ENCODE measurements at places on chromosomes 3 and 15.

DNA sequence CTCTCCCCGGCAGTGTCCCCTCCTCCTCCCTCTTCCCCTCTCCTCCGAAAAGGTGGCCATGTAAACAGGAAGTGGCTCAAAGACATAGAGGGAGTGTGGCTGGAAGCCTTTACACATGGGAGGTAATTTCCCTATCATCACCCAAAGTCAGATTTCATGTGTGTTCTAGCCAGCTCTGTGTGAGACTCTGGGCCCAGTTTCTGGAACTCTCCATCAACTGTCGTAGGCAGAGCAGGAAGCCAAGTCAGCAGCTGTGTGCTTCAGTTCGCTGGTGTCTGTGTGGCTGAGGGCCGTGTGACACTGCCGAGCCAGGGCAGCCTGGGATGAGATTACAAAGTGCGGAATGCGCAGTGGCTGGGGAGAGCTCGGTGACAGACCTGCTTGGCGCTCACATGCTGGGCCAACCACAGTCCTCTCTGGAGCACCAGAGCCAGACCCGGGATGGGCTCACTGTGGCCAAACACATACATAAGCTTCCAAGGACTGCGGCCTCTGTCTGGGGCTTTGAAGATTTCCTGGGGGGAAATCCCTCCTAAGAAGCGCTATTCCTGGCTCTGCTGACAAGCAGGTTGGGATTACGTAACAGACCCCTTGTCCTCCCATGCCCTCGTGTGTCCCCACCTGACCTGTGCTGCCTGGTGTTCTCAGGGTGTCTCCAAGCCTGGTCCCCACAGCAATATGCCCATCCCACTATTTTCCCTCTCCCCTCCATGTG is 50.7 kb downstream of the UMPS start:
- no peak for DNase-seq

DNA sequence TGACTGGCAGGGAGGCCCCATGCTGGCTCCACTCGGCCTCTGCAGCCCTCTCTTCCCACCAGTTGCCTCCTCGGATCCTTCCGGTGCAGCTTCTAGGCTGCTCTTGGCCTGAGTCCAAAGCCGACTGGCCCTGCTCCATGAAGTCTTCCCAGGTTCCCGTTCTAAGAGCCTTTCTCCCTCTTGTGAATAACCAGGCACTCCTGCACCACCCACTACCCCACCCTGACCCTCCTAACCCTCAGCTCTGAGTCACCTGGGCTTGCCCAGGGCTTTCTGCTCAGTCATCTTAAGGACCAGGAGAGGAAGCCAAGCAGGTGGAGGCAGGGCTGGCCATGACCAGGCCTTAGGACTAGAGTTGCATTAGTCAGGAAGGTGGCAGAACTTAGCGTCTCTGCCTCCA is 28.1 kb upstream of the CNBP start:
- DNase-seq: peak; percentile 27

GRCh38 chr3:185659942-185660921 is 74.1 kb downstream of the SENP2 start:
- peak; percentile 88 for DNase-seq

DNA sequence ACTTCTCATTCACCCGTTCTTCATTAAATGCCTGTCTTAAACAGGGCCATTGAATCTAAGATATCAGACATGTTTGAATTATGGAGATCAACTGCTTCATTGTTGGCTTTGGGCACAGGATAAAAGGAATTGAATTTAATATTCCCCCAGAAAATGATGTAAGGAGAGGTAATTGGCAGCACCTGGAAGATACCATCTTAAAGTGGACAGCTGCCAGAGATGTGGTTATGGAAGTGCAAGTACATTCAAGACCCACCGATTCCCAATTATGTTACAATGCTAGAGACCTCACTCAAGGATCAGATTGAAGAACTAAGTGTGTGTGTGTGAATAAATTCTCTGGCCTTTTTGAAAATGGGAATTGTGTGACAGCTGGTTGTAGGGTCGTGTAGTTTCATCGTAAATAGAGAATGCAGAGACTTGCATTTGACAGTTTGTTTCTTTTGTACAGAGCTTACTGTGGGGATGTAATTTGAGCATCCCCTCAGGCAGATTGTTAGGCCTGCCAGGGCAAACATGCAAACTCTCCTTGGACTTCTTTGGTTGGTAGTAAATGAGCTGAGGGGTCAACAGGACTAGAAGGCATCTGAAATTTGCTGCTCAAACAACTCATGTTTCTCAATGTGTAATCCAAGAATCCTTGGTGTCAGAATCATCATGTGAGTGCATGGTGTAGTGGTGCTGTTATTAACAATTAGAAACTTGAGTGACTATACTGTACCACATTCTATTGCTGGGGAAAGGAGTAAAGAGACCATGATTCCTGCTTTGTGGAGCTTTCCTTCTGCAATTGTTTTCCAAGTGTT is 359.2 kb upstream of the THRB start:
- DNase-seq: peak; percentile 24

DNA sequence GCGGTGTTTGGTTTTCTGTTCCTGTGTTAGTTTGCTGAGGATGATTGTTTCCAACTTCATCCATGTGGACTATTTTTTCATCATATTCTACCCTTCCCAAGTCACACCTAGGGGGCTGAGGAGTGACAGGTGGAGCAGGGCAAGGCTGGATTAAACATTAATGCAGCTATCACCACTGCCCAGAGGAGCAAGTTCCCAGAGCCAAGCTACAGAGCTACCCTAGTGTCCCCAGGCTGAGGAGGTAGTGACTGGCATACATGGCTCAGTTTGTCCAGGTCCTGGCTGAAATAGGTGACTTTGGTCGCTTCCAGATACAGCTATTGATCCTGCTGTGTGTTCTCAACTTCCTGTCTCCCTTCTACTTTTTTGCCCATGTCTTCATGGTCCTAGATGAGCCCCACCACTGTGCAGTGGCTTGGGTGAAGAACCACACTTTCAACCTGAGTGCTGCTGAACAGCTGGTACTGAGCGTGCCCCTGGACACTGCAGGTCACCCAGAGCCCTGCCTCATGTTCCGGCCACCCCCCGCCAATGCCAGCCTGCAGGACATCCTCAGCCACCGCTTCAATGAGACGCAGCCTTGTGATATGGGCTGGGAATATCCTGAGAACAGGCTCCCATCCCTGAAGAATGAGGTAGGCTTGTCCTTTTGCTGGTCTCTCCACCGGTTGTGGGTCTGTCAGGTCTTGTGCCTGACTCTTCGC is at the start of gene SLC22A13:
SLC22A13 (plus strand) TSS at position 209 of the 704 bp plus-strand sequence; CDS start at position 258, 49 bp downstream.
- no peak for DNase-seq
